COLO829 (cell line): ENCODE measurements at places on chromosomes 2 and 18.

GRCh38 chr2:1518331-1518803 is 105.1 kb downstream of the TPO start:
- DNase-seq = no peak

DNA sequence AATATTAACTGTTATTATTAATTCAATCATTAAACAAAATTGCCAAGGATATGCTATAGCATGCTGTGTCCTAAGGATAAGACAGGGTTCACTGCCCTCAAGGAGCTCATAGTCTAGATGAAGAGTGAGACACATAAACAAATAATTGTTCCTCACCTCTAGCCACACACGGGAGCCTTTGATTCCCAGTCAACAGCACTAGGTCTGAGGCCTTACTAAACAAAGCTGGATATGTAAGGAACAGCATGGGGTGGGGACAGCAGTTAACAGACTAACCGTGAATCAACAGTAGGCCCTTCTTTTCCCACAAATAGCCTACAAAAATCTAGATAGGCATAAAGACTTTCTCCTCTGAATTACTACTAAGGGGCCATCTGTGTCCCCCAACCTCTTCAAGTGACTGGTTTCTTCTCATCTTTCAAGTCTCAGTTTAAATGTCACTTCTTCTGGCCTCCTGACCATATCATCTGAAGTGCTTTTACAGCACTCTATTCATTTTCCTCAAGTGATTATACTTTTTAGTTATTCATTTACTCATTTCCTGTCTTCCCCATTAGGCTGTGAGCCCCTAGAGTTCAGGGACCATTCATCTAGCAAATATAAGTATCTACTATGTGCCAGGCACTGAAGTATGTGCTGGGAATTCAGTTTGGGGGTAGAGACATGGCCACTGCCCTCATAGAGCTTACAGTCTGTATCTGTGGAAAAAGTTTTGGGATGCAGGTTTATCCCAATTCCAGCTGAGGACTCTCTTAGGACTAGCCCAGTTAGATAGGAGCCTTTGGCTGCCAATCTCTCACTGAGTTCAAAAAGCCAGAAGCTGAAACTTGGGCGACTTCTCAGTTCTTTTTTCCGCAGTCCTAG is 29.9 kb upstream of the IHH start:
- no peak for DNase-seq

- no peak for DNase-seq
Measured at GRCh38 chr2:135255208-135255607, 203.1 kb downstream of the RAB3GAP1 start.

DNA sequence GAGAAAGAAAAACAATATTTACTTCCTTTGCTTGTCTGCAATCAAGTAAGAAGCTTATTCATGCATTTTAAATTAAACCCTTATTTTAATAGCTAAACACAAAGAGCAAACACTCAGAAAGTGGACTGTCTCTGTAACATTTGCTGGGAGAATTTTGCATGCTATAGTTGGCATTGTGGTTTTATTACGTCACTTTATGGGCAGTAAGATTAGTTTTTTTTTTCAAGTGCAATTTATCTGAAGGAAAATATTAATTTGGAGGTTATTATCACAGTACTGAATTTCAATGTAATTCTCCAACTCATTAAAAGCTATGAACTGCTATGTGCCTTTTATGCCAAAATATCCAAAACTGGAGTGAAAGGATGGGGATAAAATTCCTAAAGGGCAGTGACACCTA is 103.3 kb downstream of the TMEFF2 start:
- no peak for DNase-seq

GRCh38 chr2:37274359-37274965 is 43.0 kb downstream of the NDUFAF7 start:
- DNase-seq = peak; percentile 35

DNA sequence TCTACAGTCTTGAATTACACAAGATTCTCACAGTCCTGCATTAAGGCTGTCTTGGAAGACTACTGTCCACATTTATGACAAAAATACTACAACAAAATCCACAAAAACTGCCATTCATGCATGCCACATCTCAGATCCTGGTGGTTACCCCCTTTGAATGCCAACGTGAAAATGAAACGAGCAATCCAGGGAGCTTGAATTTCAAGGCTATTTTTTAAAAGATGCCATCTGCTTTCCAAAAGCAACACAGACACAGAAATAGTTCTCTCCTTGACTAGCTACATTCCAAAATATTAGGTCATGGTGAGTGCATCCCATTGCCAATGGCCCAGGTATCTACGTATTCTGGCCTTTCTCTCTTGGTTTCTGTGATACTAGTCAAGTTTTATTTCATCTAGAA is 36.3 kb downstream of the IRS1 start:
- DNase-seq = no peak

DNA sequence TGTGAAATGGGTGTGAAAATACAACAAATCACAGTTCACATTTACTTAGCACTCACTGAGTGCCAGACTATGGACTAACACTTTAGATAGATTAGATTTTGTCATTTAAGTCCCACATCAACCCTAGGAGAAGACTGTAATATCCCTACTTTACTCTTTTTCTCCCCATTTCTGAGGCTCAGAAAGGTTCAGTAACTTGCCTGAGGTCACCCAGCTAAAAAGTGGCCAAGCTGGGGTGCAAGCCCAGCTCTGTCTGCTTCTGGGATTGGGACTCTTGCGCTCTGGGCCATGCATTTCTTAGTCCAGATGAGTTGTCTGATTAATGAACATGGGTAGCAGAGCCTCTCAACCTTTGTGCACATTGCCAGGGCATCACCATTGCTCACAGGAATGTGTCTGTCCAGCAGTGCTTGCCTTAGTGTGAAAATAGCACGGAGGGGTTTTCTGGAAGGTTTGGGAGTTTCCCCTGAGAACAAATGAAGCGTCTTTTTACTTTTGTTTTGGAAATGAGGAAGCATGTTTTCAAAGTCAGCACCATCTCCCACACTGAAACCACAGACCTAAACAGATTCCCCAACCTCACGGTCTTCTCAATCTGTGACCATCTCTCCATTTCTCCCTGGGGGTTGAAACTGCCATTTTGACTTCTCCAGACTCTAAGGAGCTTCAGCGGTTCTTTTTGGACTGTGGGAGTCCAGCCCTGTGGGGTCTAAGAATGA is 31.9 kb downstream of the NRP2 start:
- no peak for DNase-seq

GRCh38 chr2:174286172-174286571 is 37.8 kb upstream of the OLA1 start:
- no peak for DNase-seq

DNA sequence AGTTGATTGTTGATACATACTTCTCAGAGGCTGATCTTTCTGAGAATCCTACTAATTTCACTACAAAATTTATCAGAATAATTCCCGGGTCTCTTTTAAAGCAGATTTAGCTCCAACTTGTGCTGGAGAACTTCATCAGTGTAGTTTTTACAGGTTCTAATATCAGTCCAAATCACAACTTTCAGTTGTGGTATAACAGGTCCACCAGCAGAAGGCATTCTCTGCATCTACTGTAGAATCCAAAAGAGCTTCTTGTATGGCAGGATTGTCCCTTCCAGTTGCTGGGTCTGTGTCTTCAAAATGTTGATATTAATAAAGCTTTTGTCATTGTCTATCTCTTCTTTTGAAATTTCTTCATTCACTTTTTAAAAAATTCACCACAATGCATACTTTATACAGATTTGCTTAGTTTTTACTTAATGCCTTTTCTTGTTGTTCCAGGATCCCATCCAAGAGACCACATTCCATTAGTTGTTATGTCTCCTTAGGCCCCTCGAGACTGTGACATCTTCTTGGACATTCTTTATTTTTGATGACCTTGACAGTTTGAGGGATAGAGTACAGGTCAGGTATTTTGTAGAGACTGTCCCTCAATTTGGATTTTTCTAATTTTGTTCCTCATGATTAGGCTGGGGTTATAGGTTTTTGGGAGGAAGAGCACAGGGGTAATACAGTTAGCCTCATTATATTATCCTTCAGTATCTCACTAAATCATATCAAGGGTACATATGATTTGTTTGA is 490.5 kb upstream of the MEX3C start:
- DNase-seq = no peak

GRCh38 chr2:236568068-236568921 is 1.3 kb upstream of the ACKR3 start:
- DNase-seq = no peak

DNA sequence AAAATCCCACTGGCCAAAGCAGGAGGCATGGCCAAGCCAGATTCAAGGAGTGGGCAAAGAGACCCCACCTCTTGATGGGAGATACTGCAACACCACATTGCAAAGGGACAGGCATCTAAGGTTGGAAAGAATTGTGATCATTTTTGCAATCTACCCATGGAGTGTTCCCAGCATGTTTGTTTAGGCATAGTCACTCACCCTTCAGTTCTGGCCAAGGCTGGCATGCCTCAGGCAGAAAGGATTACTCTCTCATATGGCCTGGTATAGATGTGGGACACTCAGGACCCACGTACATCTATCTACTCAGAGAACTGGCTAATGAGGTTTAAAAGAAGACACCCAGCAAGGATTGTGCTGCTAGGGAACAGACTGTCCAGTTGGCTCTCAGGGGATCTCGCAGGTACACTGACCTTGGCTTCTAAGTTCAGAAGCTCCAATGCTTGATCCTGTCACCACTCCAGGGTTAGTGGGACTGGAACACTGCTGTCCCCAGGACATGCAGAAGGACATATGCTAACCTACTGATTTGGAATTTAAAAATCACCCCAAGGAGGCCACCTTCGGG is 183.7 kb downstream of the KLHL29 start:
- no peak for DNase-seq

- DNase-seq = peak; percentile 24
Measured at GRCh38 chr2:44075541-44075940, 79.8 kb upstream of the LRPPRC start.

DNA sequence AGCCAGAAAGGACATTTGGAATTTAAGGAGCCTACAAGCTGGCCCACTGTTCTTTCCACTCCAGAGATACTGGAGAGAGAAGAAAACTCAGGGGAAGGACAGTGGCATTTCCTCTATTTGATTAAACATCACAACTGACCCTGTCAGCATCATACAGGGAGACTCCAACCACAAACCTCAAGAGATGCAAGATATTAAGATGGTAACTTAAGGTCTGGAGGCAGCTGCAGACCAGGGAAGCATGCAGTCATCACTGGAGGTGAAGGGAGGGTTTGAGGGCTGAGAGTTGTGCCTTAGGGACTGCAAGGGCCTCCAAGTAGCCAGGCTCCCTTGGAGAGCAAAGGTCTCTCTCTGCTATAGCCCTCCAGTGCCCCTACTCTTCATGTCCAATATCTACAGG is 67.4 kb downstream of the RNF152 start:
- DNase-seq = no peak

DNA sequence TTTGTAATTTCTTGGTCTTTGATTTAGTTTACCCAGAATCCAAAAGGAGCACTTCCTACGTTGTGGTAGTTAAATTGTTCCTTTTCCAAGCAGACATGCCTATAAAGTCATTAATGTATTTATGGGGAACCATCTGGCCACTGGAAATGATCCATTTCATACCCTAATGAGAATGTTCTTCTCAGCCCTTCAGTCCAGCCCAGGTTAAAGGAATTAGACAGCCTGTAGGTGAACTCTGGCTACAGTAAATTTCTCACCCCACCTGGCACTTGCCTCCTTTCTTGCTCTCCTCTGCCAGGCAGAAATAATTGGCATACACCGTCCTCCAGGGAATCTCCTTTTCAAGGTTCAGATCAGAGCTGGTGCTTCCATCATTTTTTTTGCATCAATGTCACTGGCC is 121.1 kb downstream of the SETBP1 start:
- DNase-seq = no peak

- DNase-seq = no peak
Measured at GRCh38 chr2:237260686-237261085, 153.3 kb downstream of the COL6A3 start.

- no peak for DNase-seq
Measured at GRCh38 chr2:125330133-125330532, 1305.0 kb downstream of the CNTNAP5 start.

- DNase-seq = no peak
Measured at GRCh38 chr18:64972545-64972944, 778.3 kb upstream of the CDH7 start.

- peak; percentile 91 for DNase-seq
Measured at GRCh38 chr2:160241251-160242137, 41.4 kb upstream of the ITGB6 start.

DNA sequence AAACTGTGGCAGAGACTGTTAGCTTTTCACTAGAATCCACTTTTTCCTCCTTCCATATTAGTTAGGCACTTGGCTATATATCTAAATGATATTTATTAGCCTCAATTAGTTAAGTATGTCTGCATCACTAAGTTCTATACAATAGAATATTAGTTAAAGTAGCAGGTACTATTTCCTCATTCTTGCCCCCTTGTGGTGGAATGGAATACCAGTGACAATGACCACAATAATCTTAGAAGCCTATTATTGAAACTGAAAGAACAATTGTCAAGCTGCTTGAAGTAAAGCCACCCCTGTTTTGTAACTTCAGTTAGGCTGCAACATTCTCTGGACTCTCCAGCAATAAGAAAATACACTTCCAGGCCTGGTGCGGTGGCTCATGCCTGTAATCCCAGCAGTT is 476.3 kb upstream of the VWC2L start:
- DNase-seq = peak; percentile 29

DNA sequence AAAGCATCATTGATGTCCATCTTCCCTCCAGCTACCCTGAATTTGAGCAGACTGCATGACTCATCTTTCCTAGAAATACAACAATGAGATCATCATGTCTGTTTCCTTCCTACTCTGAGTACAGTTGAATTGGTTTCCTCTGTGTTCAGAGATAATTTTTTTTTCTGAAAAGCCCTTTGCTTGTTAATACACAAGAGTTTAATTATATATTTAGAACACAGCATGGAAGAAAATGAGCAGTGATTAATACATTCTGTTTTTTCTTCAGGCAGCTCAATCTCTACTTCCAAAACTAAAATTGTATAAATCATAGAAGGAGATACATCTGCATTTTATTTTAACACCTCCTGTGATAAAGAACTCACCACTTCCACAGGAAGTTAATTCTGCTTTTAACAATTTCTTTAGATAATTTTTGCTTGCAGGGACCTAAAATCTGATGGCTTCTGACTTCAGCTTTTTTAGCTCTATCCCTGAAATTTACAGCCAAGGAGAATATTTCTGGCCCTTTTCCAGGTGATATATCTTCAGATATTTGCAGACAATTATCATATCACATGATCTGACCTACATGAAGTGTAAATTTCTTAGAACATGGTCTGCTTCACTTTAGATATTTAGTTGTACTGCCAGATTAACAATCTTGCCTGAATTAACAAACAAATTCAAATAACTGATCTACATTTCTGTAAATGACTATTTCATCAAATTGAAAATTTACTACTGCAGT is 249.0 kb downstream of the TRIB2 start:
- DNase-seq = peak; percentile 80

DNA sequence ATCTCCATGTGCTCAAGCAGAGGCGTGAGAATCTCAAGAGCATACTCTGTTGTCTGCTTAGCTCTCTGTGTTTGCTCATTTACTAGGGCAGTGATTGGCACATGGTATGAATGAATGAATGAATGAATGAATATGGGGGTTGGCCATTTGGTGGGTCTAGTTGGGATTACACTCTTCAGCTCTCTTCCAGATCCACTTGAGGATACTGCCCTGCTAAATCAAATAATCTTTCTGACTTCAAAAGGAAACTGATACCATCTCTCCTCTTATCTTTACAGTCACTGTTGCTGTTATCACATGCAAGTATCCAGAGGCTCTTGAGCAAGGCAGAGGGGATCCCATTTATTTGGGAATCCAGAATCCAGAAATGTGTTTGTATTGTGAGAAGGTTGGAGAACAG is 1.9 kb downstream of the IL36G start:
- DNase-seq = no peak
